ENCODE measurements at places on chromosomes 13 and 19. TPM values are rescaled to one million over a fixed set of nuclear protein-coding genes. Genes with fewer than 3 reads are reported as not detected.
A peak's percentile ranks its signal among the peaks of the same experiment; 100 is the strongest.

Gene NANOS2
- total RNA-seq, result not detected

Gene COPE
- 185 TPM for total RNA-seq

Gene TINCR
- total RNA-seq, result 0.18 TPM

Gene APOC1
- total RNA-seq, result 78.1 TPM

Gene SERP2
- 2.0 TPM for total RNA-seq

Gene PSG7
- not detected for total RNA-seq

Gene RFPL4A
- total RNA-seq, result not detected

DNA sequence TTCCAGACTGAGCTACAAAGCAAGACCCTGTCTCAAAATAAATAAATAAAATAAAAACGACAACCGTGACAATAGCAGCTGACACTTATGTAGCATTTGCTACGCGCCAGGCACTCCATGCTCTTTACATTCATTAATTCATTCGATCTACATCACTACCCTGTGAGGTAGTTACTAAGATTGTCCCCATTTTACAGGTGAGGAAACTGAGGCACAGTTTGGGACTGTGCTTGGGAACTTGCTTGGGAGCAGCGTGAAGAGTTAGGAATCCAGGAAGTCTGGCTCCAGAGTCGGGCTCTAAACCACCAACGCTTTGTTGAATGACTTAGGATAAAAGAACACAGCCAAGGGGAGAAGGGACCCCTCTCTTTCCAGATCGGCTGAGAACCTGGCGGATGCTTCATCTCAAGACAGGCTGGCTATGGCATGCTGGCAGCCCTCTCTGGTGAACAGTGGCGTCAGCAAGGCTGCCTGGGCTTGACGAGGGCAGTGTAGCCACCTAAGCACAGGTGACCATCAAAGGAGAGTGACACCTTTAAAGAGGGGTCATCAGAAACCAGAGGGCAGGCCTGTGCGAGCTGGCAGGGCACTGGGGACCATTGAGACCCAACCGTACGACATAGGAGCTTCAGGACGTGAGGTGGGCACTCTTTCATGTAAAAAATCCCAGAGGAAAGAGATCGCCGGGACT, 591 bp downstream of the DOHH start:
- no peak for DNase-seq

DNA sequence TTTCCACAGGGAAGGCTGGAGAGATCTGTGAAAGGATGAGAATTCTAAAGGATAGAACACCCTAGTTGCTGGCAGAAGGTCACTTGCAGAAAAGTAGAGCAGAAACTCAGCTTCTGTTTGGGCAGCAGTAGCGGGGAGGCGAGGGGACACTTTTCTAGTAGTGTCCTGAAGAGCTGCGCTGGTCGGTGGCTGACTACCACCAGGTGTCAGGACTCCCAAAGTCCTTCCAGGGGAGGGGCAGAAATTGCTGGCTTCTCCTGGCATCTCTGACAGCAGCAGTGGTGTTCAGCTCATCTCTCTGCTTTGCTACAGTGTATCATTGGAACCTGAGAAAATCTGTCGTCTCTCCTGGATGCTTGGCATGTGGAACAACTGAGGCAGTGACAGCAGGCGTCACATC, 120.9 kb downstream of the ZDHHC20 start:
- DNase-seq, result no peak

DNA sequence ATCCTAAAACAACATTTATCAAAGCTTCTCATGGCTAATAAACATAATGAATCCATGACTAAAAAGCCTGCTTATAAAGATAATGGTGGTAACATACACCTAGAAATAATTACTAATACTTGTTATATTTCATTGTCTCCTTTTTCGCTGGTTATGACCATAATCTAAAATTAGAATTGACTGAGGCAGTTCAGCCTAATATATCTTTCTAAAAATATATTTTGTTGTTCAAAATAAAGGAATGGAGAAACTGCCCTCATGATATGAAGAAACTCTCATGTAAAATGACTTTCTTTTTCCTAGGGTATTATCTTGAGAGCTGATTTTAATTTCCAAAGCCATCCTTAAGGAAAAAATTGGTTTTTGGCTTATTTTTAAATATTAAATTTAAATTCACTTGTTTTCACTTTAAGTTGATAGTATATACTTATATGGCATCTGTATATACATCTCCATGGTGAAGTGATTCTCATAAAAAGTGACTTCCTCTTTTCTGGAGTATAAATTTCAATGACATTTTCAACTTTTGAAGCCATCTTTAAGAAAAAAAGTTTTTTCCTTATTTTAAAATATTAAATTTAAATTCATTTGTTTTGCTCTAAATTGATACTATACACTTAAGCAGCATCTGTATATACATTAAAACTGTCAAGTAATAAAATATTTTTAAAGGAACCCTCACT, 204.6 kb downstream of the VWA8 start:
- no peak for DNase-seq

- DNase-seq, result no peak
Observed at GRCh38 chr13:67438465-67438864, 208.3 kb upstream of the PCDH9 start.

GRCh38 chr19:11506101-11506555, 489 bp upstream of the ZNF653 start:
- DNase-seq, result no peak

GRCh38 chr19:13401388-13401787, 104.9 kb downstream of the CACNA1A start:
- DNase-seq, result peak; percentile 46

GRCh38 chr13:22862478-22862877, 318.3 kb upstream of the SGCG start:
- DNase-seq, result no peak

- no peak for DNase-seq
Observed at GRCh38 chr13:99339736-99340397, 32.7 kb upstream of the GPR183 start.

DNA sequence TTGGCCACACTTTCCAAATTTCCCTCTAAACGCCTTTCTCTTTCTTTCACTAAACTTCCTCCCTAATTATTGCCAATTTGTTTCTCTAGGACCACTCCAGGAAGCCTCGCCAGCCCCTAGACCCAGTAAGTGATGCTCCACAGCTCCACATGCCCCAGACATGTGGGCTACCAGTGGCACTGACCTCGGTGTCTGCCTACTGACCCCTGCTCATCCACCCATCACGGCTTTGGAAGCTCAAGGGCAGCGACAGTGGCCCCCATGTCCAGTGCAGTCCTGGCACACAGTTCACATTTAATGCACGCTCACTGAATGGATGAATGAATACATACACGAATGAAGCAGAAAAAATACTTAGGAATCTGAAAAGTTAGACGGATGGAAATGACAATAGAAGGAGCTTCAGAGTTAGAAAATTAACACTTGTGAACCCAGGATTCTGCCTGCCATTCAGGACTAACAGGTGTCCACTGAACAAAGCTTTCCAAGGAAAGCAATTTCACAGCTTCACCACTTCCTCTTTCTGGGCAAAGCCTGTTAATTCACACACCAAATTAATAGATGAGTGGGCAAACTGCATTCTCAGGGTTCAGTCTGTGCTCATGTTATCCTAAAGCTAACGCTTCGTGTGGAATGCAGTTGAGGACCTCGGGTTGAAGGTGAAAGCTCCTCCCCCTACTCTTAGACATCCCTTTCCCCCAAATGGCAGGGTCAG, 50.9 kb downstream of the CCDC70 start:
- peak; percentile 12 for DNase-seq

DNA sequence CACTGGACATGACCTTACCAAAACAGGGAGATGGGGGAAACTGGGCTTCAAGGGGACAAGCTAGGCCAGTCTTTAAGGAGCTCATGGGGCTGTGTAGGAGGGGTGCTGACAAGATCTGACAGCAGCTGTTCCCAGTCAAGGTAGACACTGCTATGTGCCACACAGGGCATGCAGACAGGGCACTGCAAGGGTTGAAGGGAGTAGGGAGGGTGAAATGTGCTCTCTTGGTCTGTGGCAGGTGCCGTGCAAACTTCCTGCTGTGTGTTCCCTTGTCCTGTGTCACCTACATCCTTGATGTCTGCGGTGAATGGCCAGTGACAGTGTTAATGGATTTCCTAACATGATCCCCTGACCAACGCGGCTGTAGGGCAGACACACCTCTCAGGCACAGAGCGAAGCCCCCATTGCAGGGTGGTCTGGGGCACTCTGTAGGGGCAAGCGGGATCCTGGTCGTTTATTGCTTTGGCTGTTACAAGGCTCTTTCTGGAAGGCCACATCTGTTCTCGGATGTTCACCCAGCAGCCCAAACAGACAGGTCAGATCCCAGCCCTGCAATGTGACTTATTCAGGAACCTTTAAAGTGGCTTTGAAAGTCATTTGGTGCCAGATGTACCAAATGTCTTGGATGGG, 199.5 kb upstream of the ZNF536 start:
- DNase-seq, result no peak

DNA sequence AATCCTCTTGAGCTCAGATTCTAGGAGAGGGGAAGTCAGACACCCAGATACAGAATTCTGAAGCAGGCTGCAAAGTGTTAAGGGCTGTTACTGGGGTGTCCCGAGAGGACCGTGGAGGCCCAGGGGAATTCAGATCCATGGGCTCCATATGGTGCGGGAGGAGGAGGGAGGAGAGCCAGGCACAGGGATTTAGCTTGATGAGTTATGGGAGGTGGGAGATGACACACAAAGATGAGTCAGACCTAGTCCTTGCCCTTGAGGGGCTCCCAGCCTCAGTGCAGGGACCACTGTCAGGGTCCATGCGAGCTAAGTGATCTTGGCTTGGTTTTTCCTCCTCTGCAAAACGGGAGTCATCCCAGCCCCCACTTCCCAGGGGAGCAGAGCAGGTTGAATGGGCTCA, 14.4 kb upstream of the GIPR start:
- no peak for DNase-seq

- DNase-seq, result no peak
Observed at GRCh38 chr13:100842136-100842535, 167.5 kb upstream of the TMTC4 start.

DNA sequence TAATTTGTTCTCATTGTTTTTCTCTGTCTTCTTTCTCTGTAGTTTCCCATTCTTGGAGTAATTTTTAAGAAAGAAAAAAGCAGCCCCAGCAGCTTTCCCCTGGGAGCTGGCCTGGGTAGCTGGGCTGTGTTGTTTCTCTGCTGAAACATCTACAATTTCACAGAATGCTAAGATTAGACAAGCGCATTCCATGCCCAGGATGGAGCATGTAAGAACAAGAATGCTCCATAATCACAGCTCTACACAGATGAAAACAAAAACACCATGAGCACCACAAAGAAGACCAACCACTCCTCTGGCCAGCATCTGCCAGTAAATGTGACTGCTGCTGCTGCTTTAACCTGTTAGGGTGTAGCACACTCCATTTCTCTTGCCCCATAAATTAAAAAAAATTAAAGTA, 239.2 kb upstream of the SLITRK1 start:
- no peak for DNase-seq

- DNase-seq, result no peak
Observed at GRCh38 chr19:54952591-54953344, 5.4 kb upstream of the NLRP7 start.

GRCh38 chr13:110772091-110772984, 58.8 kb downstream of the ING1 start:
- DNase-seq, result no peak

GRCh38 chr13:20713751-20714150, 10.3 kb downstream of the IL17D start:
- DNase-seq, result no peak

- DNase-seq, result no peak
Observed at GRCh38 chr19:18391509-18392075, 5.6 kb downstream of the GDF15 start.

DNA sequence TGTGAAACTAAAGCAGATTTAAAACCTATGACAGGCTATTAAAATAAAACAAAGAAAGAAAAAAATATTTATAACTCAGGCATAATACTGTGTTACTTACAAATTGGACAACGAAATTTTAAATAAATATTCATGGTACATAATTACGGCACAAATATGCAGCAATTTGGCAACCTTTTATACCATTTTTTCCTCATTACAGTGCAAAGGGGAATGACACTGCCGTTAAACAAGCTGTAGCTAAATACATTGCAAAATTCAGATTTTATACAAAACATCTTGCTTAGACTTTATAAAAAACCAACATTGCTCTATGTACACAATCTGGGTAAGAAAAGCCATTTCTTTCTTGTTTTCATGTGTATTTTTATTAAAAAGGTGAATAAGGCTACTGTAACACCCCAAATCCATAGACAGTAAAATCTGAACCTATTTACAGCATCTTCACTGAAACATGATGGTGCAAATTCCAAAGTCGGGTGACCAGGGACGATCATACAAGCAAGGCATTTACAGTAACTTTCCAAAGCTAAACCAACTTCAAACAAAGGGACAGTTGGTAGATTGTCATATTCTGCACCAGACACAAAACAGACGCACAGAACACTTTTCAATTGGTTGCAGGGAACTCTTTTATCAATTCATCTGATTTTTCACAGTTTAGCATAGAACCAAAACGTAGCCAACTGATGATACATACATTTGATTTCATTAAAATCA, 45.5 kb downstream of the EFNB2 start:
- DNase-seq, result no peak

DNA sequence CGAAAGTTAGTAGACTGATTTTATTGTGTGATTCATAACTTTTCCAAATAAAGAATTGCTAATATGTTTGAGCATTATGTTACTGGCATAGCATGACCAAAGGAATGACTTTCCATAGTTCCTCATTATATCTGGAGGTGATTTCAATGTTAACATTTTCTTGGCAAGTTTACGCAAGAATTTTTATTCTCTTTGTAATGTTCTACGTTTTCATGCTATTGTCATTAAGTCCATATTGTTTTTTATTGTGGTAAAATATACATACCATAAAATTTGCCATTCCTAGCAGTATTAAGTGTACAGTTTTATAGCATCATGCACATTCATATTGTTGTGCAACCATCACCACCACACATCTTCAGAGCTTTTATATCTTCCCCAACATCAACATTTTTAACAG, 14.8 kb downstream of the KCTD12 start:
- no peak for DNase-seq

- DNase-seq, result peak; percentile 93
Observed at GRCh38 chr19:55452749-55453346, 8.6 kb downstream of the ISOC2 start.

GRCh38 chr13:98480915-98481877, 95.7 kb downstream of the STK24 start:
- DNase-seq, result no peak

DNA sequence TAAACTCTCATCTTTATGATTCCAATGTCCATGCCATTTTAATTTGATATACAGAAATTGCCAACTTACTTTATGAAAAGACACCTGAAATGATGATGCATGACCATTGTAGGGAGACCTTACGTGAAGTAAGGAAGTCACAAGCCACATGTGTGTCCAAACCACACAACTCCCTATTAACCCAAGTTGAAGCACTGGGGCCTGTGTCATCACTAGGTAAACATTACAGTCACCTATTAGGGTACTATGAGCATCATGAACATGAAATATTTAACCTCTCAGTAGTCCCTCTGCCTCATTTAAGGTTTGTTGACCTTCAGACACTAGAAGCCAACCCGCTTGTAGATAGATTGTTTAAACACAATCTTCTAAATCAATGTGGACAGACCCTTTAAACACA, 576.9 kb downstream of the IRS2 start:
- DNase-seq, result no peak
